ENCODE measurements at places on chromosomes 1 and 21.

- DNase-seq = no peak
Observed at GRCh38 chr1:60296794-60297193, 223.2 kb upstream of the C1orf87 start.

DNA sequence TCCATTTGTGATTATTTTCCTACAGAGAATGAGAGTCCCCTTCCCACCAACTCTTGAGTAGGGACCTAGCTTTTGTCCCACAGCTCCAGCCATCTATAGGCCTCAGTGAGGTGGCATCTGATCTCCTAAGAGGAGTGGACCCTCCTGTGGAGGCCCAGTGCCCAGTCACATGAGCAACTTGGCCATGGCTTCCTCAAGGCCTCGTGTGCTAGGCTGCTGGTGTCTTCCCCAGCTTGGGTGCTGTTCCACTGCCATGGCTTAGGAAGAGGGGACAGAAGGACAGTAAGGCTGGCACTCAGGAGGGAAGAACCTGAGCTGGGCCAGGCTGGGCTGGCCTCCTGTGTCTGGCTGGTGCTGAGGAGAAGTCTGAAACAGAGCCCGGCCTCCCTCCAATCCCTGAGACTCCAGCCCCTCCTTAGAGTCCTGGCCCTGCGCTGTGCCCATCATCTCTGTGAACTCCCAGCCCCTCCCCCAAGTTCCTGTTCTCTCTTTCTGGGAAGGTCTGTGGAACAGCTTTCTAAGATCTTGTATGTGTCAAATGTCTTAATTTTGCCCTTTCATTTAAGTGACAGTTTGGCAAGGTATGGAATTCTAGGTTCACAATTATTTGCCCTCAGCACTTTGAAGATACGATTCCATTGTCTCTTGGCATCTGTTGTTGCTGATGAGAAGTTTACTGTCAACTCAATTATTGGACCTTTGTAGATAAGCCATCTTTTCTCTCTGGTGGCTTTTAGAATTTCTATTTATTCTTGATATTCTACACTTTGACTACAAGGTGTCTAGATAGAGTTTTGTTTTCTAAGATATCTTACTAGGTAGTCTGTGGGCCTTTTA, 7.1 kb upstream of the KCNQ4 start:
- no peak for DNase-seq

DNA sequence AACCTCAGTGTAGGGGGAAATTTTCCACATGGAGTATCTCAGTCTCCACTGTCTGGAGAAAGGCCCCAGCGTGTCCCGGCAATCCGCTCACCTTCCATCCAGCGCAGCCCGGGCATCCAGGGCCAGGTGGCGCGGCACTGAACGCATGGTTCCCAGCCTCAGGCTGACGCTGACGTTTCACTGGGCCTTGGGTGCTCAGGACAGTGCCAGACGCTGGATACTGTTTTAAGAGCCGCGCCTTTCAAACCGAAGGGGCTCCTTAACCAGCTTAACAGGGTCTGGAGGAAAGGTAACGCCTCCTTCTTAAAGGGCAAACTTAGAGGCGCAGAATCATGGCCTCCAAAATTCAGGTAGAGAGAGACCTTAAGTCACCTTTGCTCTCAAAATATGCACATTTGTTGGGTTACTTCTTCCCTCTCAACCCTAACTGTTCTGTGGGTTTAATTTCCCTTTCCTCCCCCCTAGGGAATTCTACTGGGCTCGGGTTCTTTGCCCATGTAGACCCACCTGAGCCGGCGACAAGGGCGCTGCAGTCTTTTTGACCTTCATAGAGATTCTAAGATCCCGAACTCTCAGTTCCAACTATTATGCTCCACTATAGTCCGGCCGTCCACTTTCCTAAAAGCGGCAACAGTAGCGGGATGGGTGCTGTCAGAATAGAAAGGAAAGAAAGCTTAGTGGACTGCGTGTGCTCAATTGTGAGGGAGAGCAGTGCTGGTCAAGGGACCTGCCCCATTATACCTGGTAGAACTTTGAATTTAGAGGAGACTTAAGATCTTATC, 3.5 kb upstream of the LHX9 start:
- DNase-seq = no peak

DNA sequence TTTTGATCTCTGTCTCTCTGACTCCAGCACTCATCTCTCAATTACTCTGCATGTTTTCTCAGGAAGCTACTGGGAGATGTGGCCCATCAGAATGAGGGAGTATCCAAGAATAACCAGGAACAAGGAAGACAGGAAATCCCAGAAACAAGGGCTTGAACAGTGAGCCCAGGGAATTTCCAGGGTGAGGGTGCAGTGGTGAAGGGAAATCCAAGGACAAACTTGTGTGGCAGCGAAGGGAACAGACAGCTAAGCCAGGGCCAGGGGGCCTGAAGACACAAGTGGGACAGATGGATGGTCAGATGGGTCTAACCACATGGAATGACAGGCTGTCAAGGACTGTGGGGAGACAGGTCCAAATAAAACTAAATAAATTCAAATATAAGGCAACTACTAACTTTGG, 121.8 kb upstream of the ERRFI1 start:
- DNase-seq = no peak

DNA sequence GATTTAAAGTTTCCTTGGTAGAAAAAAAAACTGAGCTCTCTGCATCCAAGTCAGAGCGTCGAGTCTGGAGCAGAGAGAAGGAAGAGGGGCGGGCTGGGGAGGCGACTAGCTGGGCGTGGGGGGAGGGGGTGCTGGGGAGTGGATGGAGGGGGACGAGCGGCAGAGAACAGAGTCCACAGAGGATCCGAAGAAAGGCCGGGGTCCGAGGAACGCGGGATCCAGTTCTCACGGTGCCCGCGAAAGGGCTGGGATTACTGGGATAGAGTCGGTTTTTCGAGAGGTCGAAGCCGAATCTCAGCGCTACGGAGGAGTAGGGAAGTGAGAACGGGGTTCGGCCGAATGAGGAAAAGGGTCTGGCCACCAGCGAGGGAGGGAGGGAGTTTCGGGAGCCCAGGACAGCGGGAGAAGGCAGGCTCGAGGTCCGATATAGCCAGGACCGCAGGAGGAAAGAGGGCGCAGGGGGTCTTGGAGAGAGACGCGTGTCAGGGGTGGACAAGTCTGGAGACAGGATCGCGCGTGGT, 665 bp downstream of the DAB1 start:
- DNase-seq = no peak

DNA sequence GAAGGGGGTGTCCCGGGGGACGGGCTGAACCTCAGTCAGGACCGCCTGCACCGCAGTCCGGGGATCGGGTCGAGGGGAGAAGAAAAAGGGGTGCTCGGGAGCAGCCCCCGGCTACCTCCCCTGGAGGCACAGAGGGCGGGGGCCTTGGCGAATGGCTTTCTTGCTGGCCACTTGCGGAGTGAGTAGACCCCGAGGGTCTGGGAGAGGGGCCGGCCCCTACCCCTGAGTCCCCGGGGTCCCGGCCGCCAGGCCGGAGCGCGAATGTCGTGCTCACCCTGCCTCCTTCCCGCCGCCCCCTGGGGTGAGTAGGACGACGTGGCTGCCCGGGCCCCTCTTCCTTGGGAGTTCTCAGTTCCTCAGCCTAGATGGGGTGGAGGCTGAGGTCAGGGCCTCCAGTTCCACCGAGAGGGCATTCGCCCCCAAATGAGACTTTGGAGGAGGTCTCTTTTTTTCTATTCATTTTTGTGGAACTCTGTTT, 113.0 kb downstream of the OSBPL9 start:
- DNase-seq = no peak

DNA sequence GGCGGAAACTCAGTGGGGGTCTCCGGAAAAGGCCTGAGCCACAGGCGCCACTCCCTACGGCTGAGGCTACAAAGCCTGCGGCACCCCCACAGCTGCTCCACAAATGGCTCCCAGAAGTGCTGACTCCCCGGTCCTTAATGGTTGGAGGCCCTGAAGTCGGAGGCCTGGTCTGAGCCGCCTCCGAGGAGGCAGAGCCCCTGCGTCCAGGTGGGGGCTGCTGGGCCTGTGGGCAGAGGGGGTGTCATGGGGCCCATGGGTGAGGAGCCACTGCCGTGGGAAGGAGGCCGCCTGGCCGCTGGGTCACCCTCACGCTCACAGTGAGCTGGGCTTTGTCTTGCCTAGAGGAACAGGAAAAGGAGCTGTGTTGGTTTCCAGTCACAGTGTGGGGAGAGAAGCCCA, 12.4 kb upstream of the COL18A1 start:
- DNase-seq = no peak

- DNase-seq = no peak
Observed at GRCh38 chr1:244218220-244218619, 167.1 kb downstream of the ZBTB18 start.

DNA sequence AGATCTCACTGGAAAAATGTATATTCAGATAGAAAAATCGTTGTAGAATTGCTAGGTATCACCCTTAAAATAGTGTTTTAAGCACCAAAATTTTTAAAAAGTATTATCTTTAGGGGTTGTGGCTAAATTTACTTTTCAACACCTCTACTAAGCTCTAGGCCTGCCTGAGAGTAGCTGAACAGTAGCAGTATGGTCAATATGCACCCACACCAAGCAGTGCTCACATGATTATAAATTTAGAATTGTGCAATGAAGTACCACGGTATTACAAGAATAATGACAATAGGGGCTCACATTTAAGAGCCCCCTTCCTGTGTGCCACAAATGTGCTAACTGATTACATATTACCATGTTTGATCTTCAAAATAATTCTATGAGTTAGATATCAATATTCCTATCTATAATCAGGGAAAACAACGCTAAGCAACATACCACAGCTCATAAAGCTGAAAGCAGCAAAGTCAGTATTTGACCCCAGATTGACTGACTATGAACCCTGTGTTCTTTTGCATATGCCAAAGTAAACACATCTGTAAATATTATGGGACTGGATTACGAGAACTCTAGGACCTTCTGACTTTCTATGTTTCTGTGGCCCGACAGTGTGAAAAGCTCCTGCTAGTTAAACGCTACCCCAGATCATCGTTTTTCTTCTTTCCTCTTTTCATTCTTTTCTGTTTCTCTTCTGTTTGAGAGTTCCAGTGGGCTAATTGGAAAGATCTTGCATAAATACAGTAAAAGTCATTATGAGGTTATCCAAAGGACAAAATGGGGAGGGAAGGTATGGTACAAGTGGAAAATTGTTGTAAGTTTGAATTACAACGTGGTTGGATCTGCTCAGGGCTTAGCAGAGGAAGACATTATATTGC, 201.1 kb upstream of the C1orf87 start:
- no peak for DNase-seq

- no peak for DNase-seq
Observed at GRCh38 chr1:237976331-237976730, 85.6 kb upstream of the ZP4 start.

DNA sequence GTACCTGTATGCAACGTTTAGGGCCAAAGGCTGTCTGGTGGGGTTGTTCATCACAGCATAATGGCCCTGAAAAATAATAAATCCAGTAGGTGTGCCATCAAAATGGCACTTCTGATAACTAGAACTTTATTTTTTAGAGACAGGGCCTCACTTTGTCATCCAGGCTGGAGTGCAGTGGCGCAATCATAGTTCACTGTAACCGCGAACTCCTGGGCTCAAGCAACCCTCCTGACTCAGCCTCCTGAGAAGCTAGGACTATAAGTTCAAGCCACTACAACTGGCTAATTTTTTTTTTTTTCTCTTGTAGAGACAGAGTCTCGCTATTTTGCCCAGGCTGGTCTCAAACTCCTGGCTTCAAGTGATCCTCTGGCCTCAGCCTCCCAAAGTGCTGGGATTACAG, 4.7 kb downstream of the SNAPIN start:
- no peak for DNase-seq

GRCh38 chr1:6465461-6466005, 440 bp downstream of the TNFRSF25 start:
- no peak for DNase-seq

- no peak for DNase-seq
Observed at GRCh38 chr1:81437649-81438048, 363.1 kb upstream of the ADGRL2 start.

DNA sequence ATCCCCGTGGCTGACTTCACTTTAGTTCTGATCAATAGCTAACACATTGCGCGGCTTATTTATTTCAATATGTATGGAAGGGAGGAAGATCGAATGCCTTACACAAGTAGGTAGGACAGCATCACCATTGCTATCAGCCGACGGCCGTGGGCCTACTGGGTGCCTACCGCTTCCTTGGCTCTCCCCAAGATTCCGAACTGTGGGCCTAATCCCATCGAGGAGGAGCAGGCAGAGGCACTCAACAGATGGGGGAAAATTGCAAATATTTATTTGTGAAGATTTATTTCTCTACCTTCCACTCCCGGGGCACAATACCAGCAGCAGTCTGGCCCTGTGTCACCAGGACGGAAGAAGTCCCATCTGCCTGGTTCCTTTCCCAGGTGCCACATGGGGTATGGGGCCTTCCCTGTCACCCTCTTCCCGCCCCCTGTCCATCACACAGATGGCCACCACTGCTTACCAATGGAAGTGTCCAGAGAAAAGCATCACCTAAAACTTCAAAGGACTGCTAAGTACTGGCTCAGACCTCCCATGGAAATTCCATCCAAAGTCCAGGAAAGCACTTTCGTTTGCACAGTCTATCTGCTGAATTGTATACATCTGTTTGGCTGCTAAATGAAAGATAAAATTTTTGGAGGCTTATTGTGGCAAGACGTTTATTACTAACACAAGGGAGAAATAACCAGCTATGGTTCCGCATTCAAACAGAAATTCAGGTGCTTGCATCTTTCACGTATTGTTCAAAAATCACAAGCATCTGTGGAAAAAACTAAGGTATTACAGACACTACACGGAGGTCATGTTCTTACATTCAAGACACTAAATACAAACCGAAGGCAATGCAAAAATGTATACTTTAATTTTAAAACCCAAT, 11.8 kb downstream of the AGT start:
- no peak for DNase-seq

DNA sequence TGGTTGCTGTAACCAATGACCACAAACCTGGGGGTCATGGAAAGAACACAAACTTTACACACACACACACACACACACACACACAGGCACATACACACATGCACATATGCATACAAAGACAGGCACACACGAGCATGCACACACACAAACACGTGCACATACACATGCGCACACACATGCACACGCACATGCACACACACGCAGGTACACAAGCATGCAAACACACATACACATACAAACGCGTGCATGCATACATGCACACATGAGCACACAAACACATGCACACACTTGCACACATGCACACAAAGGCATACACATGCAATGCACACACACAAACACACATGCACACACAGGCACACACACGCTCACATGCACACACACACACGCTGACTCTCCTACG, 44.0 kb downstream of the UBASH3A start:
- no peak for DNase-seq

DNA sequence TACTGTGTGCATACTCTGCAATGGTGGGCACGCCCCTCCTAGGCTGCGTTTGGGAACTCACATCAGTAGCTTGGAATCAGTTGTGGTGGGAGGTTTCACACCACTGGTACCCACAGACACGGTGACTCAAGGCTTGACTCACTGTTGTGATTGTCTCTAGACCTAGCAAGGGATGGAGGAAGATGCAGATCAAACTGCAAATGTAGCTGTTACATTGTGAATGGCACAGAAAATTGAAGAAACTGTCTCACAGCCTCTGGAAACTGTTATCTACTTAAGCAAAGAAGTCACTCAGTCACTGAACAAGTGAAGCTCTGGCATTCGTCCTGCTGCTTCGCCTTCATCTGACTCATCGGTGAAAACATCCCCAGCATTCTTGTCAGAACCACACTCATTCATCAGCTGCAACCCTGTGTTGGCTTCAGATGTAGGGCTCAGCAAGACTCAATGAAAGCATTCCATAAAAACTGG, 59.5 kb downstream of the POFUT2 start:
- DNase-seq = no peak

GRCh38 chr1:39360731-39361130, 130.7 kb upstream of the BMP8A start:
- no peak for DNase-seq

Measured in NCI-H1436 treated with DMSO at 0.1 percent for 48 hours (cell line).